ENCODE measurements at places on chromosomes 12 and 14. TPM values are rescaled to one million over a fixed set of nuclear protein-coding genes. Genes with fewer than 3 reads are reported as not detected.

The TBC1D30 gene
- total RNA-seq, result 0.84 TPM

The HOXC6 gene
- not detected for total RNA-seq

The C14orf132 gene
- total RNA-seq, result 1.1 TPM

The KRT82 gene
- total RNA-seq, result not detected

The FBXL14 gene
- total RNA-seq, result 18.9 TPM

The USP15 gene
- total RNA-seq, result 82.4 TPM

The GDF3 gene
- total RNA-seq, result not detected

The SDR9C7 gene
- not detected for total RNA-seq

The MYO1A gene
- total RNA-seq, result 4.2 TPM

The MRPL52 gene
- 173 TPM for total RNA-seq

The ST8SIA1 gene
- total RNA-seq, result 0.39 TPM

The ASCL1 gene
- total RNA-seq, result not detected

The LRRK2 gene
- not detected for total RNA-seq

The FITM1 gene
- 1.0 TPM for total RNA-seq

The TDP1 gene
- total RNA-seq, result 95.6 TPM

The NOP9 gene
- 39.7 TPM for total RNA-seq

The TAS2R42 gene
- not detected for total RNA-seq

The FOXN4 gene
- total RNA-seq, result not detected

The SDSL gene
- total RNA-seq, result 0.46 TPM

The GUCY2C gene
- total RNA-seq, result not detected

The GLIPR1L1 gene
- not detected for total RNA-seq

Data from activated T-helper 2 cell treated with anti-CD3 and anti-CD28 coated beads, Interferon-gamma antibody, Interleukin-2, Interleukin-4, amounts not matched to agents 10 μg/mL and 5 μg/mL and 100 μg/mL, durations not matched to agents 14 hours and 24 hours and 36 hours (primary cell).